Endothelial cell of coronary artery (primary cell): ENCODE measurements at places on chromosomes 6 and 20. TPM values are rescaled to one million over a fixed set of nuclear protein-coding genes. Genes with fewer than 3 reads are reported as not detected.

Gene LRRC73
- total RNA-seq: 0.18 and 0.19 TPM in 2 replicates

Gene TP53TG5
- not detected in 2 replicates for total RNA-seq

Gene C20orf141
- total RNA-seq: not detected in 2 replicates

Gene COX4I2
- total RNA-seq: not detected in 2 replicates

Gene SUMO4
- 1.1 and 1.8 TPM in 2 replicates for total RNA-seq

Gene TAPBP
- total RNA-seq: 33.2 and 55.3 TPM in 2 replicates

Gene PREX1
- 61.7 and 129 TPM in 2 replicates for total RNA-seq
